ENCODE measurements at places on chromosomes 5 and 9.
A peak's percentile ranks its signal among the peaks of the same experiment; 100 is the strongest.

DNA sequence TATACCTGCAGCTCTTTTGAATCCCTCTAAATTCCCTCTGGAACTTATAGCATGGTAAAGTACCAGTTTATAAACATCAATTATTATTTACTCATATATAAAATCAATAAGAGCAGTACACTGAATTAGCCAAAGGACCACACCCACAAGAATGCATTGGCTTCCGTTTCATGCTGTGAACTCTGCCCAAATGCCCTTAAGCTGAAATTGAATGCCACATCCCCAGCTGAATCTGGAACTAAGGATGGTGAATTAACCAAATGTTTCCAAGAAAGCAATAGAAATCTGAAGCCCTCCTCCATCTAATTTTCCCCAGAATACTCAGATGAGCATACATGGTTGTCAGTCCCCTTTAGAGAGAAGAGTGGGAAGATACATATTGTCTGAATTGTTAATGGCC is 436.4 kb upstream of the FTMT start:
- DNase-seq, result no peak

DNA sequence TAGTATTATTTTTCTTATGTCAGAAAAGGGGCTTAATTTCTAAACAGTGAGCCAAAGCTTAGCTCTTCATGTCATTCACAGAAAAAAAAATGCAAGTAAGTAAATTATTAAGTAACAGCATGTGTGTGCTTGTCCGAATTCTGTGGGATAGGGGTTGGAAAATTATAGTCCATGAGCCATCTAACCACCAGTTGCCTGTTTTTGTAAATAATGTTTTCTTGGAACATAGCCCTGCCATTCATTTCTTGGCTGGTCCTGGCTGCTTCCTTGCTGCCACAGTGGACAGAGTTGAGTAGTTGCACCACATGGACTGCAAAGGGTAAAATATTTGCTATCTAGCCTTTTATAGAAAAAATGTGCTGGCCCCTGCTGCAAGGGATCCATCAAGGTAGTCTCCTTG is 513.7 kb upstream of the WWC1 start:
- no peak for DNase-seq

DNA sequence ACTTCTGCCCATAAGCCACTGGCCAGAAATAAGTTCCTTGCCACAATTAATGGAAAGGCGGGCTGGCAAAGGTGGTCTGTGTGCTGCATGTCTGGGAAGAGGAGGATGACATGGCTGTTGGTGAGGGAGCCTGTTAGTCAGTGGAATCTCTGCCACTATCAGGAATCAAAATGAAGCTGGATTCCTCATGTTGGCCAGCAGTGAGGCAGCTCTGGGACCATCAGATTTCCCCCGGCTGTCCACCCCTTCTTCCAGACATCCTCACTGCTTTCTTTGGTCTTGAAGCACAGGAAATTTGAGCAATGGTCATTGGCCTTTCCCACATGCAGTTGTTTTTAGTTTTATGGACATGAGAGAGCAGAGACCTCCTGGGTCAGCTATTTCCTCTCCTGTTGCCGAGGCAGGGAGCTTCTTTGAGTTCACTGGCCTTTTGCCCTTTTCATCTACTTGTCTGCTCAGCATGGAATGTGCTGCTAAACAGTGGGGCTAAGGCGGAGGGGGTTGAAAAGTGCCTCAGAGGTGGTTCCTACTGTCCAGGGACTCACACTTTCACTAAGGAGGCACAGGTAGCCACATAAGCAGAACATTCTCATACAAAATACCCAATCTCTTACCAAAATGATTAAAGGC is 34.8 kb upstream of the NEURL1B start:
- no peak for DNase-seq

GRCh38 chr9:4689021-4689420 is 9.7 kb downstream of the CDC37L1 start:
- no peak for DNase-seq

DNA sequence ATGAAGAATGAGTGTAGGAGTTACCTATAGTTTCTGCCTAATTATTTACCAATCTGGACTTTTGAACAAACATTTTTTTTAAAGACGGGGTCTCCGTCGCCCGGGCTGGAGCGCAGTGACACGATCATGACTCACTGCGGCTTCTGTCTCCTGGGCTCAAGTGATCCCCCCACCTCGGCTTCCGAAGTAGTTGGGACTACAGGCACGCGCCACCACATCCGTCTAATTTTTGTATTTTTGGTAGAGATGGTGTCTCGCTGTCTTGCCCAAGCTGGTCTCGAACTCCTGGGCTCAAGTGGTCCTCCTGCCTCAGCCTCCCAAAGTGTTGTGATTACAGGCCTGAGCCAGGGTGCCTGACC is 1.5 kb downstream of the CTNNA1 start:
- DNase-seq, result no peak

GRCh38 chr9:15936306-15936921 is 383.6 kb downstream of the CCDC171 start:
- no peak for DNase-seq

DNA sequence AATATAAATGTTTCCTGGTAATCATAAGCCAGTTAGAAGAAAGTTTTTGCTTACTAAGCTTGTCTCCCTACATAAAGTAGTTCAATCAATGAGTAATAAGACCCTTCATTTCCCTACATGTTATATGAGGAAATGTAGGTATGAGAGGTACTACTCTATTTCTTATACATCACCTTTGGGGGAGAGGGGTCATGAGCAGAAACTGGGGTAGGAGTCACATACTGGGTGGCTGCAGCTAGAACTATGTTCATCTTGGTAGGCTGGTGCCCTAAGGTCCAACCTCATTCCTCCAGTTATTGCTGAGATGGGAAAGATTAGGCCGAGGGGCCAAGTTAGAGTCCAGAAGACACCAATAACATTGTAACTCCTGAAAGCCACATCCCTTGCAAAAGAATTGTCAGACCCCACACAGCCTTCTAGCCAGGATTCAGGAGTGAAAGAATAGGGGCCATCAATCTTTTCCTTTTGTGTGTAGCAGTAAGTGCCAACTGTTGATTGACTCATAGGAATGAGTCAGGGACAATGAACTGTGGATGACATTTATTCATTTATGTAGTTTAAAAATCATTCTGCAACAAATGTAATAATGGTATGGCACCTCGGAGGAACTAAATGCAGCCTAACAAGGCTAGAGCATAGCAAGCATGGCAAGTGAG is 21.6 kb upstream of the SREK1 start:
- DNase-seq, result no peak

- DNase-seq, result no peak
These were observed 65.8 kb upstream of the PAPPA start for GRCh38 chr9:116087751-116088194.

GRCh38 chr5:142901476-142902185 is 131.5 kb downstream of the ARHGAP26 start:
- DNase-seq, result no peak

DNA sequence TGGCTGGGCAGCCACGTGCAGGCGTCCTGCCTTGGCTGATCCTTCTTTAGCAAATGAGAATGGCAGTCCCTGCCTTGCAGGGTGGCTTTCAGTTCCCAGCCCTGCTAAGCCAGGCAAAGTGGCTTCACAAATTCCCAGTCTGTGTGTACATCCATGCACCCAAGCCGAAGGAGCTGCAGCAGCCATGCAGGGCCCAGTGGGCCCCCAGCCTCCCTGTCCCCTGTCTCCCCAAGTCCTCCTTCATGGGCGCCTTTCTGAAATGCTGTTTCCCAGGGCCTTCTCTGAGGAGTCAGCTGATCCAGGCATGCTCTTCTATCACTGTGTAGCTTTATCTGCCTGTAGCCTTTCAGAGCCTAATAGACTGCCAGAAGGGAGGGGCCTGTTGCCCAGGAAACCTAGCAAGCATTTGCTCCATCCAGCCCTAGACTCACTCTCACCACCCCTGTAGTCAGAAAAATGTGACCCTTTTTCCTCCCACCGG is 47.4 kb upstream of the SHC3 start:
- DNase-seq, result no peak

GRCh38 chr5:172076761-172077244 is 70.4 kb upstream of the FBXW11 start:
- no peak for DNase-seq

GRCh38 chr9:98860871-98861293 is 53.4 kb downstream of the GALNT12 start:
- DNase-seq, result peak; percentile 19

DNA sequence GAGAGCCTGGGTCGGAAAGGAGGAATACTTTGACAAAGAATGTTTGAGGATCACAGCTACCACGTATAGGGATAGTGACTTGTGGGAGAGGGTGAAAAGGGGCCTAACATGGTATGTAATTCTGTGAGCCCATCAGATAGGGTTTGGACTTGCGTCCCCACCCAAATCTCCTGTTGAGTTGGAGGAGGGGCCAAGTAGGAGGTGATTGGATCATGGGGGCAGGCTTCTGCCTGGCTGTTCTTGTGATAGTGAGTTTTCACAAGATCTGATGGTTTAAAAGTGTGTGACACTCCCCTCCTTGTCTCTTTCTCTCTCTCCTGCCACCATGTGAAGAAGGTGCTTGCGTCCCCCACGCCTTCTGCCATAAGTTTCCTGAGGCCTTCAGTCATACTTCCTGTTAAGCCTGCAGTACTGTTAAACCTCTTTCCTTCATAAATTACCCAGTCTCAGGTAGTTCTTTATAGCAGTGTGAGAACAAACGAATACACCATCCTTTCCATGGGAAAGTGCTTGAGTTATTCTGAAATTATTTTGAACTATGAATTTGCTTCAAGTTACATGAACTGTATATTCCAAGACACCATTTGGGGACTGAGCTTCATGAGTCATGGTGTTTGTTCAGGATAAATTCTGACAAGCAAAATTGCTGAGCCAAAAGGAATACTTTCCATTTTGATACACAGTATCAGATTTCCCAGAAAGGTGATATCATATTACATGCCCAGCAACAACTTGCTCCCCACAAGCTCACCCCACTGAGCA is 68.8 kb upstream of the SSBP2 start:
- no peak for DNase-seq

GRCh38 chr9:131735238-131736128 is 4.4 kb downstream of the RAPGEF1 start:
- no peak for DNase-seq

DNA sequence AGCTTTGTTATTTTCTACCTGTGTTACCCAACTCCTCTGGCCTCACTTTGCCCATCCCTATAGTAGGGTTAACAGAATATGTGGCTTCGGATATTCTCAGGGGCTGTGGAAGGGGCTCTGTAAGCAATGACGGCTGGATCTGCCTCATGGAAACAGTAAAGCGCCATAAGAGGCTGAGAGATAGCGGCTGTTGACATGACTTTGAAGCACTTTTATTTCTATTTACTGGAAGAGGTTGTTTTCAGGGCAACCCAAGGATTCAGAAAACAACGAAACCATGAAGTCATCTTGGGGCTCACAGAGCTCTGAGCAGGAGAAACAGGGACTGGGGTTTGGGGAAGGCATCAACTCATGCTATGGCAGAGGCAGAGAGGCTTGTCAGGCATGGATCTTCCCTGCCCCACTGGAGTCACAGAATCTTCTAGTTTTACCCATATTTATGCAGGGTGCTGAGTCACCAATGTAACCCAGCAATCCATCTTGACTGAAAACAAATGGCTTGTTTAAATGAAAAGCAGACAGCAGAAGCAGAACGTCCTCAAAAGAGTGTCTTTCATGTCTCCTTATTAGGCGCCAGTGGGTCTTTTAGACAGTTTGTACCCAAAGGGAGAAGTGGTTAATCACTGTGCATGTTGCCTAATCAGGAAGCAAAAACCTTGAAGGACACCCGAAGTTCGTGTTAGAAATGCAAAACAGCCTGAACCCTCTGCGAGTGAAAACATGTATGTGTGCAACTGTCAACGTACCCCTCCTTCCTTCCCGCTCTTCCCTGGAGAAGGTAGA is 113.0 kb downstream of the COL23A1 start:
- DNase-seq, result peak; percentile 95

DNA sequence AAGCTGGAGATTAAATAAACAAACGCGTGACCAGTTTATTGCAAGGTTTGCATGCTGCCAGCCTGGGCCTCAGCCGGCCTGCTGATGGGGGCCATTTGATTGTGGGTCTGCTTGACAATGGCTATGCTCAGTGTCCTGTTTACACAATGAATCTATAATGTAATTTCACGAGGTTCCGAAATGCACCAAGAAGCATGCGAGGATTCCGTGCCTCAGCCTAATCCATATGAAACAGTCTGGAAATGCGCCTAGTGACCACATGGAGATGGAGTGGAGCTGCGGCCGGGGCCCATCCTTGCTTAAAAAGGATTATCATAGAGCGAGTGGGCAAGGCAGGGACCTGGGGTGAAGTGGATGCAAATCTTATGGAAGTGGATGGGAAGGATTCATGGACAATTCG is 382.4 kb downstream of the CDK5RAP2 start:
- DNase-seq, result no peak

GRCh38 chr9:121598965-121599871 is 52.2 kb upstream of the DAB2IP start:
- DNase-seq, result no peak

GRCh38 chr5:161273410-161273809 is 273.1 kb downstream of the GABRB2 start:
- DNase-seq, result no peak

- no peak for DNase-seq
These were observed 5.8 kb downstream of the TYRP1 start for GRCh38 chr9:12698986-12699385.

- no peak for DNase-seq
These were observed 130.5 kb downstream of the ST8SIA4 start for GRCh38 chr5:100772548-100772947.

DNA sequence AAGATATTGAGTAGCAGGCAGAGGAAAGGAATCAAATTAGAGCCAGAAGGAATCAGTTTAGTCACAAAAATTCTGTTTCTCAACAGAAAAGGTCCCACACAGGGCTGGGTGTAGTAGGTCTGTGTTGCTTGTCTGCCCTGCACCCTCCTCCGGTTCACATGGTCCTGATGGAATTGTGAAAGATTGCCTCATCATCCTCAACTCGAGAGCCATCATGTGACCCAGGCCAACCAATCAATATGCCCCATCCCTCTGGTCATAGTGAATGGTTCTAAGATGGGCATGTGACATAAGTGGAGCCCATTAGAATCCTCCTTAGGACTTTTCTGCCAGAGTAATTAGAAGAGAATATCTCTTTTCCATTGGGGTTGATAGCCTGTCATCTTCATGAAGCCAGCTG is 56.7 kb upstream of the RAD23B start:
- DNase-seq, result no peak

DNA sequence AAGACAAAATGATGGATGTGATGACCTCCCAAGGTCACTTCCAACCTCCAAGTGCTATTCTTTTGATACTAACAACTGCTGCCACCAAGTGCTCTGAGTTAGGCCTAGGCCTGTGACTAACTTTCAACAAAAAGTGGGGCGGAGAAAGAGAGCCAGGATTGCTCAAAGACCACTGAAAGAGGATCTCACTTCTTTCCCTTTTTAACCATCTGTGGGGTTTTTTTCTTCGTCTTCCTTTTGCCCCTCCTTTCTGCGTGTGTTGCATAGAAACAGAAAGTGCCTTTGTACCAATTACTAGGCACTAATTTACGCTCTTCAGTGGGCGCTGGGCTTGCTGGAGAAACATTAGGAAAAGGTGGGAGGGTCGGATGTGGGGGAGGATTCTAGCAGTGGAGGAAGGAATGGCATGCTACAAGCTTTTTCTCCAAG is 8.0 kb downstream of the KLF9 start:
- no peak for DNase-seq

- DNase-seq, result peak; percentile 60
These were observed 46.3 kb upstream of the TNFSF15 start for GRCh38 chr9:114852050-114852594.
